ENCODE measurements at places on chromosomes 5 and 9.

GRCh38 chr5:61228691-61229280, 66.5 kb upstream of the SMIM15 start:
- DNase-seq, result no peak

DNA sequence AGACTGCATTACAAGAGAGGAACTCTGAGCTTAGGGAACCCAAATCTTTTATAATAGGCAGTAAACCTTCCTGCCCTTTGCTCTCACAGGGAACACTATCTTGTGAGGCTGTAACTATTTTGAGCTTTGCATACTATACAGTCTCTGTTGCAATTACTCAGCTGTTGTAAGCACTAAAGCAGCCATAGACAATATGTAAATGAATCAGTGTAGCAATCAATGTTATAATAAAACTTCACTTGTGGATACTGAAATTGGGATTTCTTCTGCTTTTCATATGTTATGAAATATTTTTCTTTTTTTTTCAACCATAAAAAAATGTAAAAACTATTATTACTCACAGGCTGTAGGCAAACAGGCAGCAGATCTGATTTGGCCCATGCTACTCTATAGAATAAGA, 16.7 kb upstream of the UBQLN1 start:
- DNase-seq, result no peak

DNA sequence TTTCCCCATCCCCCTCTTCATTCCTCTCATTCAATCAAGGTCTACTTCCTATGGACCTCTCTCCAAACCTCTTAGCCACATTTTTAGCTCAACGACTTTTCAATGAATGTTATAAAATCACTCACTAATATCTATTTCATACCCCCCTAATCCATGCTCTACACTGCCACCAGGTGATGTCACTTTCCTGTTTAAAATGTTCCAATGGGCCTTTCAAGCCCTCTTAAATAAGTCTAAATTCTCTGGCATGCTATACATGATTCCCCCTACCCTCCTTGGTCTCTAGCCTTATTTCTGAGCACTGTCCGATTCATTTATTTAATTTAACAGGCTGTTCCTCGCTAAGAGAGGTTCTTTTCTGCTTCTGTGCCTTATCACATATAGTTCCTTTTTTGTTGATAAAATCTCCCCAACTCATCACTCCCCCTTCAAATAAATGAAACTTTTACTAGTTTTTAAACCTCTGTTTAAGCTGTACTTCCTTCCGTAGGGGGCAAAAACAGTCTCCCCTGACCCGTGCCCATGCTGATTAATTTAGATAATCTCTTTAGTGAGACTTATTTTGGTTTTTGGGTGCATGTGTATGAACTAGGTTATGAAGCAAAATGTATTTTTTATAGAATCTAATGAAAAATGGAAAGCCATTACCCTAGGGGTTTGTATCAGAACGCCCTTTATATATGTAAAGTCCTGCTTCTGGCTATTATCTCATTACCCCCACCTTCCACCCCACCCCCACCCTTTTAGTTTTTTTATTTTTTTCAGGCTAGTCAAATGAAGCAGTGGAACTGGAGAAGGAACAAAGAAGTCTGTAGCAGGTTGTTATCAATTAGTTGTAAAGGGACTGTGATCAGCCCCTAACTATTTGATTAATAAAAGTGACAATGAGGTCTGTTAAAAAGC, 9.0 kb downstream of the ABHD17B start:
- no peak for DNase-seq

GRCh38 chr5:172540099-172540870, 86.0 kb upstream of the SH3PXD2B start:
- no peak for DNase-seq

GRCh38 chr9:130912932-130913598, 16.5 kb upstream of the QRFP start:
- no peak for DNase-seq

- no peak for DNase-seq
These were observed 110.4 kb downstream of the ZNF354C start for GRCh38 chr5:179170606-179171005.

DNA sequence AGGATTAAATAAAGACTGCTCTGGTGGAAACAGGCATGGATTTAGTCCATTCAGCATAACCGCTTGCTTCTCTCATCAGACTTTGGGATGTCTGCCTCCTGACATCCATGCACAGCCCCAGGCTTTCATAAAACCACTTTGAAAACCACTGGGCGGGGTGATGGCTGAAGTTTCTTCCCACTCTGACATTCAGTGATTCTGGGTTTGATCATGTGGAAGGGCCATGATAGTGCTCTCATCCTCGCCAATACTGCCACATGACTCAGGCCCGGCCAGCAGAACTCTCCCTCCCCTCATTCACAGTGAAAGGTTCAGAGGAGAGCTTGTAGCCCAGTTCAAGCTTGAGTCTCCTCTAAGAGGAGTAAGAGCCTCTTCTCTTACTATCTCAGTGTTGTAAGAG, 29.6 kb upstream of the GLRA1 start:
- DNase-seq, result no peak

- peak; percentile 7 for DNase-seq
These were observed 659 bp downstream of the RAI14 start for GRCh38 chr5:34656700-34657273.

DNA sequence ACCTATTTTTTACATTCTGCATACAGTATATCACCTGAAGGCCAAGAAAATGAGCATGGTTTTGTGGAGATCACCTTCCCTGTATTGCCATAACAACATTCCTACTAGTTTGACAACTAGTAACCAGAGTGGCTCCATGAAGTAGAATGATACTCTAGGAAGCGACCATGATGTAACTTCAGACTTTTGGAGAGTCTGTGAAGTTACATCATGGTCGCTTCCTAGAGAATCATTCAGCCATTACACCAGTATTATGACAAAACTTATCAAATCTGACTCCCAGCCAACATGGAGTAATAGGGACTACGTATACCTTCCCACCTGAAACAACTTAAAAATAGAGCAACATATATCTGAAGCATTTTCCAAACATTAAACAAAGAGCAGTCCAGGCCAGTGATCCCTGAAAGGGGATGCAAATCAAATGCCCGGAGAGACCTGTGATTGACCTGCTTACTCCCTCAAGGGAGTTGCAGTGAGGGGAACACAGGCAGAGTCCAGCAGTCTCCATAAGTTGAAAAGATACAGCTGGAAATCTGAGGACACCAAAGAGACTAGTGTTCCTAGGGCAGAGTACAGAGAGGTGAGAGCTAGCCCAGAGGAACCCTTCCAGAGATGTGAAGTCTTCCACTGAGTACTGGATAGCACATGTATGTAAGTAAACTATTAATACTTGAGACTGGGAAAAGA, 7.8 kb downstream of the ECM2 start:
- DNase-seq, result no peak

Measured in stimulated activated CD4-positive, alpha-beta T cell treated with anti-CD3 and anti-CD28 coated beads, Interleukin-4, amount 100 ng/mL, for 24 hours (primary cell).